ENCODE measurements at places on chromosomes 11 and 22.

GRCh38 chr11:61268588-61269250 lies 26.4 kb downstream of the VWCE start:
- DNase-seq = no peak

- DNase-seq = no peak
Measured at GRCh38 chr11:97912629-97913028, 1108.1 kb upstream of the CNTN5 start.

- no peak for DNase-seq
Measured at GRCh38 chr11:86745571-86745970, 54.8 kb upstream of the PRSS23 start.

- peak; percentile 30 for DNase-seq
Measured at GRCh38 chr11:19742588-19743292, 30.1 kb downstream of the NAV2 start.

GRCh38 chr11:79274636-79275331 lies 166.0 kb downstream of the TENM4 start:
- no peak for DNase-seq

DNA sequence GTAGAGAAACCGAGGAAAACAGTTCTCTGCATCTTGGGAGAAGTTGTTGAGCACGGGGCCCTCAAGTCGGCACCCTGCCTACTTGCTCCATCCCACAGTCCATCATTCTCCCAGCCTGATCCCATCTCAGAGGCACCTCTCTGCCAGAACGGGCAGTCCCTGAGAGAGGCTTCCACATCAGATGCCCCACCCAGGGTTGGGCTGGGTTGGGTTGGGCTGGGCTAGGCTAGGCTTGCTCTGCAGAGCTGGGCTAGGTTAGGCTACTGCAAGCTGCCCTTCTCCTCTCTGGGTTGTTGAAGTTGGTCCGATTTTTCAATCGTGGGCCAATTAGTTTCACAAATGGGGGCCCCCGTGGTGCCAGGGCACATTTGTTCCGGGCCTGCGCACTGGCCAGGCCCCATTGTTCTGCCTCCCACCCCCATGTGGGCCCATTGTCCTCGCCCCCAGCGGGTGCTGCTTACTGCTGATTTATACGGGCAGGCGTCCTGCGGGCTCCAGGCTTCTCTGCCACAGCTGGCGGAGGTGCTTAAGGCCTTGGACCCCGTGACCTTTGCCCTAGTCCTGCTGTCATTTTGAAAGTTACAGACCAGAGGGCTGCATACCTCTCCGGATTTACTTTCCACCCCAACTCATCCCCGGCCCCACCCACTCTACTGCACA lies 63.7 kb upstream of the NNMT start:
- no peak for DNase-seq

DNA sequence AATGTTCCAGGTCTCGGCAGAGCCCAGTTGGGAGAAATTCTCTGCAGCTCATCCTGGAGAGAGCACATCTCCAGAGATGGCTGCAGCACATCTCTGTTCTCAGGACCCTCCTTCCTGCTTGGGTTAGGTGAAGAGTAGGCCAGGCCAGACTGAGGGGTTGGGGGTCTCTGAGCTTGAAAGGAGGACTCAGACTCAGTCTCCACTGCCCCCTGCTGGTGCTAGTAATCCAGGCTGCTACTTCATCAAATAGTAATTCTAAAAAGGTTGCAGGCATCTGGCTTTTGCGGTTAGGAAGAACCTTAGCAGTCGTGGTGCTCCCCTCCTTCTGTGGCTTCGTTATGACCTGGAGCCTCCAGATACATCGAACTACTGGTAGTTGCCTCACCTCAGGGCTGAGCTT lies 9.7 kb downstream of the TUB start:
- no peak for DNase-seq

GRCh38 chr11:15770798-15771414 lies 585.4 kb downstream of the SOX6 start:
- DNase-seq = no peak

DNA sequence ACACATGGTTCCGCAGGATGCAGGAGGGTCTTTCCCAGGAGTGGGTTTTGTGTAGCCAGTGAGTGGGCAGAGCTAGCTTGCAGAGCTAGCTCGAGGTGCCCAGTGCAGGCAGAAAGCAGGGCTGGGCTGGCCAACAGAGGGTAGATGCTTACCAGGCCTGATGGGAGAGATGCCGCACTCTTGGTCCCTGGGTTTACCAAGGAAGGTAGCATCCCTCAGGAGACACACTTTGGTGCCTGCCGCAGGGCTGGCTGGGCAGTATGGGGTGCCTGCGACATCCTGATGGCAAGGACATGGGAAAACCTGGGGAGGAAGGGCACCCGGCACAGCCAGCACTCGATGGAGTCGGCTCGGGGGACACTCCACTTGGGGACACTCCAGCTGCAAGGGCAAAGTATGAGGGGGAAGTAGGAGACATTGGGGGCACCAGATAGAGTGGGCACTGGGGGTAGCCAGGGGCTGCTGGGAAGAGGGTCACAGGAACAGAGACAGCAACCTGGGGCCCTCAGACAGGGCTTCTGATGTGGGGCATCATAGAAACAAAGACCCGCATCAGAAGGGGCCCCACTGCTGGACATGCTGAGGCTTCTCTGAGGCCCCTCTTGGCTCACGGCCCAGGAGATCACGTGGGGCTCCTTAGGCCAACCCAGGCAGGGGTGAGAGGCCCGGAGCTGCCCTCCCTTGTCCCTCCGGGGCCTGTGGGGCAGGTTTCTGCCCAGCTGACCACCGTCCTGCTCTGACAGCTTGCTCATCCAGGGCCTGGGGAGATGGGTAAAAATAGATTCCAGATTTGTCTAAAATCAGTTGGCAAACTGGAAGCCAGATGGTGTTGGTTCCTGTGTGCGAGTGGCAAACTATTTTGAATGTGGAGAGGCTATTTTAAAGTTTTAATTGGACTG lies 89.8 kb downstream of the MORC2 start:
- DNase-seq = no peak

DNA sequence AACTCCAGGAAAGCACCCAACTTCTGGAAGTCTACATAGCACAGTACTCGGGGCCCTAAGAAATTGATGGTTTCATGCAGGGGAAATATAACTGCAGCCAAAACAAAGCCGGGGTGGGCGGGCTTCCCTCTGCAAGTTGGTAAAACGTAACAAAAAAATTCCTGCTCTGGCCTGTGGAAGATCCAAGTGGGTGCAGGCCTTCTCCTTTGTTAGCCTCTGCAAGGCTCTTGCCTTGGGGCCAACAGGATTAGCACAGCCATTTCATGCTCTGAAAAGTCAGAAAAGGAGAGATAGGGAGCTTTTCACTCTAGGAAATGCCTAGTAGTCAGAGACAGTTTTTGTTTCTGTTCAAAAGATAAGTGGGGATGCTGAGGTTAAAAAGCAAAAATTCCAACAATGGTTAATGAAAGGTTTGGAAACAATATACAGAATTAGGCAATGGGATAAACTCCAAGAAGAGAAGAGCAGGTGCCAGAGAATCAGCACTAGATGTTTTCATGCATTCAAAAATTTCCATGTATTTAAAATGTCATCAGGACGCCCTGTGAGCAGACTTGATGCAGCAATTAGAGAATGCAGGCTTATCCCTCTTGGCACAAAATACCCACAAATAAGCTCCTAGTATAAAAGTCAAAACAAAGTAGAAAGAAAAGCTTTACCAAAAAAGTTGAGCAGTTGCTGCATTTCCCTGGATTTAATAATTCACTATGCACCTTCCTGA lies 72.3 kb upstream of the CHRM4 start:
- no peak for DNase-seq

GRCh38 chr11:1200611-1201191 lies 22.2 kb upstream of the MUC5B start:
- no peak for DNase-seq

- no peak for DNase-seq
Measured at GRCh38 chr22:49720279-49720959, 107.3 kb downstream of the BRD1 start.

- DNase-seq = no peak
Measured at GRCh38 chr11:96228473-96228891, 114.5 kb downstream of the MAML2 start.

DNA sequence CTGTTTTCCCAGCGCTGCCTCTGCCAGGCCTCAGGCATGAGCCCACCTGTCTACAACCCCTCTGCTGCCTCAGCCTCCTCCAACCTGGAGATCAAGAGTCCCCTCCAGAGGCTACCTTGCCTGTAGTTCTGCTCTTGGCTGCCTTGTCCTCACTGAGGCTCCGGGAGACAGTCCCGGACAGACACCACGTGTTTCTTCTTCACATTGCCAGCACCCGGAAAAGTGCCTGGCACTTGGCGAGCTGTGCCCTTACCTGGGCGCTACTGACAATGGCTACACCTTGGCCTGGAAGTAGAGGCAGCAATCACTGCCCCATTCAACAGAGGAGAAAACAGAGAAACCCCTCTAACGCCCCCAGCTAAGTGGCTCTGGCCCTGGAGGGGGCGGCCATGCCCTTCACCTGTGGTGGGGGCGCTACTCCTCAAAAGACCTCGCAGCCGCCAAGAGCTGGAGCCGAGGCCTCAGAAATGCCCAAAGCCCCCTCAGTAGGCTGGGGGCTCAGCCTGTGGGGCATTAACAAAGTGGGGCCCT lies 3.0 kb upstream of the NAP1L4 start:
- no peak for DNase-seq

DNA sequence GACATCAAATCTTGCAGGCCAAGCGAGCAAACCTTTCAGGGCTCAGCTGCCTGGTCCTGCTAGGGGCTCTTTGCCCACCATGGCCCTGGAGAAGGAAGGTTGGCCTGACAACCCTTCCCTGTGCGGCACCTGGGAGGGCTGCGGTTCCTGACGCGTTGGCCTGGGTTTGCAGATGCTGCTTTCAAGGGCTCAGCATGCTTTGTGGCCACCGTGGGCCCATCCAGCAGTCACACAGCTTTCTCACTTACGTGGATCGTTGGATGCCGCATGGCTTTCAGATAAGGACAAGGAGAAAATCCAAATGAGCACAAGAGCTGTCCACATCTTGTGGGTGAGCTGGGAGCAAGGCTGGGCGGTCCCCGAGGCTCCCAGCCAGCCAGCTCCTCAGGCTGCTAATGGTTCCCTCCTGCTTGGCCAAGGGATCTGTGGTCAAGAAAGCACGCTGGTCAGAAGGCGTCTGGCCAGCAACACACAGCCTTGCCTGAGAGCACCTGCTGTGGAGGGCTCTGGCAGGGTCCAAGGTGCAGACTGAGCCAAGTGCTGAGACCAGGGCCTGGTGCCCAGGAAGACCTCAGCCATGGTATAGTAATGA lies 8.2 kb downstream of the C11orf24 start:
- no peak for DNase-seq

DNA sequence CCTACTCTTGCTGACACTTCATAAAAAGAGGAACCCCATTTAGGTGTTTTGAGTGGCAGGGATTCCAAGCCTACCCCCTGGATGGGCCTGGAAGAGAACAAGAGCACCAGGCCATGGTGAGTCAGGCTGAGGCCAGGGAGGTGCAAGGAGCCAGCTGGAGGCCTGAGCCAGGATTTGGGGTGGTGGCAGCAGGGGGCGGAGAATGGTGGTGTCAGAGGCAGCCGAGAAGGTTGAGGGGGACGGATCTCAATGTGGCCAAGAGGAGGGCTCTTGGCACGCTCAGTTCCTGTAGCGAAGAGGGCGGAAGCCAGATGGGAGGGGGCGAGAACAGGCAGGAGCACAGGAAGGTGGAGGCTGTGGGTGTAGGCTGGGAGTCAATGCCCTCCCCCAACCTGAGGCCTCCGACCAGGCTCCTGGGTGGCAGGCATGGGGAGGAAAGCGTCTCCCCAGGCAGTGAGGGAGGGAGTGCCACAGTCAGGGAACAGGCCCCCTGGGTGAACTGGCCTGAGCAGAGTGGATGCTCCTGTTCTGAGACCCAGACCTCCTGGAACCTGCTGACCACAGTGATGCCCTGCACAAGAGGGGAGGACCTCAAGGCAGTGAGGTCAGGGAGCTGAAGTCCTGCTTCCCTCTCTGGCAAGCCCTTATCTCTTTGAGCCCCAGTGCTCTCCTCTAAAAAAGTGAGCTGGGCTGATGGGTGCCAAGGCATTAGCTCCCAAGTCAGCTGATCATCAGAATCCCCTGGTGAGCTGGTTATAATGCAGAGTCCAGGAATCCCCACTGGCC lies 13.9 kb downstream of the RTN4RL2 start:
- no peak for DNase-seq

DNA sequence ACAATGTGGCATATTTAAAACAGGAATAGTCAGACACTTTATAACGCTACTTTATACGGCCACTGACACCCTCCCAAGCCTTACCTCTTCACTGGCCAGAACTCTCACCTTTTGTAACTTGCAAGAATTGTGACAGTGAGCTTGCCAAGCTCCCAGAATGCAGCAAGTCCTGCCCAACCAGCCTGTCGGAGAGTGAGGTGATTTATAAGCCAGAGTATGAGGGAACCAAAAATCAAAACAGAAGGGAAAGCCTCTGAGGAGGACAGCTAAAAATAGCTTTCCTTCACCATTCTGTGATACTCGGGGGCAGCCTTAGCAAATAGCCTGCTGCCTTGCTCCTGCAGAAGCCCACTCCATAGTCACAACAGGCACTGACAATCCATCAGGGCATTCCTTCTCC lies 229.7 kb downstream of the FAM76B start:
- no peak for DNase-seq

DNA sequence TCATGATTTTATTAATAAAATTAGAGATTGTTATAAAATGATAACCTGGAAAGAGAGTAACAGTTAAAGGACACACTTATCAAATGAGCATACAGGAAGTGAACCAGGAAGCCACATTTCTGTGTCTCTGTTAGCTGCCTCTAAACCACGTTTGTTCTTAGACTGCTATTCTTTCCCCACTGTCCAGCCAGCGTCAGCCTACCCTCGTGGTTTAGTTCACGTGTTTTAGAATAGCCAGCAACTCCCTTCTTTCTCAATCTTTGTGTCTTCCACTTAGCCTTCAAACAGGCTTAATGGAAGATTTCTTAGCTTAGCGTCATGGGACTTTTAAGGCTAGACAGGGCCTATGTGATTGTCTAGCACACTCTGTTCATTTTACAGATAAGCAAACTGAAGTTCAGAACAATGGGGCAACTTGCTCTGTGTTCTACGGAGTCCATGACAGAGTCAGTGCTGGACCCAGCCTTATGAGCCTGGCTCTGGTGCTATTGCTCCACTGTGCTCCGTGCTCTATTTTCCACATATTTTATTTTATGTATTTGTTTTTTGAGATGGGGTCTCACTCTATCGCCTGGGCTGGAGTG lies 27.2 kb downstream of the GRAMD1B start:
- DNase-seq = no peak

GRCh38 chr11:124749912-124750311 lies 2.1 kb downstream of the VSIG2 start:
- no peak for DNase-seq

GRCh38 chr11:19853920-19854319 lies 141.3 kb downstream of the NAV2 start:
- DNase-seq = no peak

Data from stimulated activated CD4-positive, alpha-beta T cell treated with anti-CD3 and anti-CD28 coated beads, TNF-alpha, amount 100 ng/mL, for 1 hour (primary cell).